NCI-H524 (cell line): ENCODE measurements at places on chromosomes 2 and 18.

DNA sequence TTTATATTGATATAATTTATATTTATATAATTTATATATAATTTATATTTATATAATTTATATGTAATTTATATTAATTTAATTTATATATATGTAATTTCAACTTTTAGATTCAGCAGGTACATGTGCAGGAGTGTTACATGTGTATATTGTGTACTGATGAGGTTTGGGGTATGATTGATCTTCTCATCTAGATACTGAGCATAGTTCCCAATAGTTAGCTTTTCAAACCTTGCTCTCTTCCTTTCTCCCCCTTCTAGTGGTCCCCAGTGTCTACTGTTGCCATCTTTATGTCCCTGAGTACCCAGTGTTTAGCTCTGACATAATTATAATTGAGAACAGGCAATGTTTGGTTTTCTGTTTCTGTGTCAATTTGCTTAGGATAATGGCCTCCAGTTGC is 1335.3 kb upstream of the CDH2 start:
- DNase-seq, result no peak

GRCh38 chr2:112665113-112665780 is 19.5 kb downstream of the SLC20A1 start:
- DNase-seq, result no peak

DNA sequence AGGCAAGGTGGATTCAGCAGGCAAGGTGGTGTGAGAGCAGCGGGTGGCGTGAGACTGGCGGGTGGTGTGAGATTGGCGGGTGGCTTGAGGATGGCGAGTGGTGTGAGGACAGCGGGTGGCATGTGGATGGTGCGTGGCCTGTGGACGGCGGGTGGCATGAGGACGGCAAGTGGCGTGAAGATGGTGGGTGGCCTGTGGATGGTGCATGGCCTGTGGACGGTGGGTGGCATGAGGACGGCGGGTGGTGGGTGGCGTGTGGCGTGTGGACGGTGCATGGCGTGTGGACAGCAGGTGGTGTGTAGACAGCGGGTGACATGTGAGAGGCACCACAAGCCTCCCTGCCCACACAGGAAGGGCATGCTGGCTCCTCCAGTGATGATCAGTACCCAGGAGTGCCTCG is 186.9 kb upstream of the SALL3 start:
- no peak for DNase-seq

GRCh38 chr2:29706171-29706720 is 215.1 kb downstream of the ALK start:
- peak; percentile 96 for DNase-seq

- no peak for DNase-seq
Observed at GRCh38 chr2:159960414-159960813, 102.0 kb downstream of the PLA2R1 start.

- no peak for DNase-seq
Observed at GRCh38 chr2:36562973-36563532, 34.9 kb downstream of the FEZ2 start.

GRCh38 chr2:163987175-163987940 is 251.6 kb upstream of the FIGN start:
- no peak for DNase-seq

DNA sequence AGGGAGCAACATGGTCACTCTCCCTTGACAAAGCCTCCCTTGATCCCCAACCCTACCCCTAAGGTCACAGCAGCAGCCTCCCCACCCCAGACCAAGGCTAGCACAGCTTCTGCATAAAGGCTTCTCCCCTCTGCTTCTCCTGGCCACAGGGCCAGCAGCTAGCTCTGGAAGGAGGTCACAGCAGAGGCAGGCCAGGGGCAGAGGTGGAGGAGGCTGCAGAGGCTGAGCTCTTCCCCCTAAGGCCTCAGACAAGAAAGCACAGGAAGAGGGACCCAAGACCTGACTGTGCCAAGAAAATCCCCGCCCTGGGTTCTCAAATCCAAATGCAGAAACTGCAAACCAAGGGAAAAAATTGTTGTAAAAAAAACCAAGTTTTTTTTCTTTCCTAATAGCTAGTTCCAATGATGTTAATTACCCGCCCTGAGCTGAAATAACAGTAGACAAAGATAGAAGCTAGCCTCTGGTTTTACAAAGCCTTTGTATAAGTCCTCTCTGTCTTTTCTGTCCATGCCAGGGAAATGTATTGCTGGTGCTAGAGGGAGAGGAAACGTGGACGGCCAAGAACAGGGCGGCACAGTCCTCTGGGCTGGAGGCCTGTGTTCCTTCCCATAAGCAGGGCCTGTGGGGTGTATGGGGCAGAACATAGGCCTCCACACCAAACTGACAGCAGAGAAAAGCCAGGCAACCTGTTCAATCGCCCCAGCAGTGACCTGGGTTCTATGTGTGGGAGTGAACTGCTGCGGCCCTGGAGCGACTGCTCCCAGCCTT is 79.5 kb downstream of the POLR1A start:
- DNase-seq, result no peak

DNA sequence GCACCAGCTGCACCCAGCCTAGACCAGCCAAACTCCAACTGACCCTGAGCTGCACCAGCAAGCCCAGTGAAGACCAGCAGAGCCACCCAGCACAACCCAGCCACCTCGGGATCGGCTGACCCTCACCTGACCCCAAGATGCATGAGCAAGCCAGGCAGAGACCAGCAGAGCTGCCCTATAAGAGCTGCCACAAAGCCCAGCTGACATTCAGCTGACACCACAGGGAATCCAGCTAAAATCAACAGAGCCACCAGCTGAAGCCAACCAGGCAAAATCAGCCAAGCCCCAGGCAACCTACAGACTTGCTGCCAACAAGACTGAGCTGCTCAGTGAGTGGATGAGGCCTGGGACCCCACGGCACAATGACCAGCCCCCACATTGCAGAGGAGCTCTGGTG is 54.6 kb downstream of the CYP27C1 start:
- no peak for DNase-seq

- no peak for DNase-seq
Observed at GRCh38 chr2:48383036-48383435, 146.9 kb upstream of the STON1 start.

DNA sequence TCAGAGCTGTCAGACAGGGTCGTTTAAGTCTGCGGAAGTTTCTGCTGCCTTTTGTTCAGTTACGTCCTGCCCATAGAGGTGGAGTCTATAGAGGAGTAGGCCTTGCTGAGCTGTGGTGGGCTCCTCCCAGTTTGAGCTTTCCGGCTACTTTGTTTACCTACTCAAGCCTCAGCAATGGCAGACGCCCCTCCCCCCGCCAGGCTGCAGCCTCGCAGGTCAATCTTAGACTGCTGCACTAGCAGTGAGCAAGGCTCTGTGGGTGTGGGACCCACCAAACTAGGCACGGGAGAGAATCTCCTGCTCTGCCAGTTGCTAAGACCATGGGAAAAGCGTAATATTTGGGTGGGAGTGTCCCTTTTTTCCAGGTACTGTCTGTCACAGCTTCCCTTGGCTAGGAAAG is 86.5 kb downstream of the EFEMP1 start:
- no peak for DNase-seq

DNA sequence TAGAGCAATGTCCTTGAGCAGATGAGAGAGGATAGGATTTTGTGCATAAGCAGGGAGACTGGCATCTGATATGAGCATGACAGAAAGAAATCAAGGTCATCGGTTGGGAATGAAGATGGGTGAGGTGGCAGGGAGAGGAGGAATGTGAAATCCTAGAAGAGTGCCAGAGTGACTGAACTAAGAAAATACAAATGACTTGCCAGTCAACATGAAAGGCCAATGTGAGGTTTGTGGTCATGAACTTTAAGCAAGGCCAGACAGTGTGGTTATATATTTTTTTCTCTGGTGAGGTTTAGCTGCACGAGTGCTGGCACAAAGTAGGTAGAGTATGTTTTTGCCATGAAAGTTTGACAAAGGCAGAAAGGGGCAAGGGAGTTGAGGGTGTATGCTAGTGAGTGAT is 21.2 kb downstream of the QPCT start:
- no peak for DNase-seq

GRCh38 chr2:68023904-68024303 is 38.9 kb downstream of the C1D start:
- DNase-seq, result no peak

DNA sequence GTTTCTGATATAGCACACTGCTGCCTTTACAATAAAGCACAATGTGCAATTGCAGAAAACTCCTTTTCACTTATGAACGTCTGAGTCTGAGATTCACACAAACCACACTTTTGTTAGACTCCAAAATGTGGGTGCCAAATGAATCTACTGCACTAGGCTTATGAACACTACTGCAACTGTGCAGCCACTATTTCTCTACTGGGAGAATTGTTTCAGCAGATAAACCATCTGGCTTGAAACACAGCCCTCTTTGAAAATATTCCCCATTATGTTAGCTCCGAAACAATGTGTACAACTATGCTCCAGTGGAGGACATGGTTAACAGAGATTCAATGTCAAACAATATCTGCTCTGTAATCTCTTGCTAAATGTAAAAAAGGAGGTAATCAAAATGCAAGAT is 188.7 kb upstream of the ZEB2 start:
- DNase-seq, result no peak
